G401 (cell line): ENCODE measurements at places on chromosomes 5 and 9. TPM values are rescaled to one million over a fixed set of nuclear protein-coding genes. Genes with fewer than 3 reads are reported as not detected.
A peak's percentile ranks its signal among the peaks of the same experiment; 100 is the strongest.

The ATOX1 gene
- total RNA-seq, result 53.7 and 112 TPM in 2 replicates

The CTNNAL1 gene
- total RNA-seq, result 95.8 and 122 TPM in 2 replicates

The SLC6A7 gene
- not detected in 2 replicates for total RNA-seq

The TUSC1 gene
- total RNA-seq, result 0.31 and 0.92 TPM in 2 replicates

GRCh38 chr5:76641514-76642120 lies 18.4 kb upstream of the F2RL2 start:
- DNase-seq, result peak; percentile 64

DNA sequence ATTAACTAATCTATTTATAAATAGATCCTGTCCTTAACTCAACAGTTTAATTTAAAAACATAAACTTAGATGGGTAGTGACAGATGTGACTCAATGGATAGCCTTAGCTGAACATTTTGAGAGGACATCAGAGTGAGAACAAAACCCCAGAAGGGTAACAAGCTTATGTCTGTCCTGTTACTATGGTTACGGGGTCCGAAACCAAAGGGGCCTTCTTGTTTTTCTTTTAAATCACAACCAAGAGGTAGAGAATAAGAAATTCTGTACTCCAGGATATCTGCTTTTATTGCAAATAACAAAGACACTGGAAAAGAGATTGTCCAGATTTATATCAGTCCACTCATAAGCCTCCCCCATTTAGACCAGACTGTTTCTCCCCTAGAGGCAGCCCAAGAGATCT lies 612.1 kb downstream of the MTRR start:
- no peak for DNase-seq

- DNase-seq, result no peak
Measured at GRCh38 chr9:86021166-86021565, 78.2 kb downstream of the GOLM1 start.

DNA sequence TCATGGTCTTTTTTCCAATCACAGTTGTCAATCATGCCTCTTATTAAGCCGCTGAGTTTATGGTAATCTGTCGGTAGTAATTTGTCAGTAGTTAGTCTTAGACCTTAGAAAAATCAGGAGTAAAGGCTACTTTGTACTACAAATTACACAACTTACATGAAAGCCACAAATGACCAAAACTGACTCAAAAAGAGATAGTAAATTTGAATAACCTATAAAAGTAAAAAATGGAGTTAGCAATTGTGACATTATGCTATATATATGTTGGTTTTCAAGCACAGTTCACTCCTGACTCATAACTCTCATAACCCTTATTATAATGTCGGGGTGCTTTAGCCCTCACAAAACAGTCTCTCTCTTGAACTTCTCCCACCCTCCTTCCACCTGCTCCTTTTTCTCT lies 251.8 kb downstream of the ROR2 start:
- no peak for DNase-seq

DNA sequence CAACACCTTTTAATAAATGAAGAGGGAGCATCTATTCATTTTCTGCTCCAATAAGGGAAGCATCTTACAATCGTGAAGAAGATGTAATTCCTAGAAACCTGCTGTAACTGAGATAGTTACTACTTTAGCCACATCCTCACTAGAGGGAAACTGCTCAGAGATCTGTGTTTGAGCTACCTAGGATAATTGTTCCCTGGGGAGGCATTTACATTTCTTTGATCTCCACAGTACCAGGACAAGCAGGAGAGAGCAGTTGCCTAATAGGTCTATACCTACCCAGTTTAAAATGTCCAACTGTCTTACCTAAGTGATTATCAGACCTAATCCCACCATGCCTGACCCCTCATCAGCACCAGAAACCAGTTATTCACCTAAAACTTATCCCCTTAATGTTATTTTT lies 196.9 kb downstream of the TUSC1 start:
- DNase-seq, result no peak
